ENCODE measurements at places on chromosomes 11 and 22.

DNA sequence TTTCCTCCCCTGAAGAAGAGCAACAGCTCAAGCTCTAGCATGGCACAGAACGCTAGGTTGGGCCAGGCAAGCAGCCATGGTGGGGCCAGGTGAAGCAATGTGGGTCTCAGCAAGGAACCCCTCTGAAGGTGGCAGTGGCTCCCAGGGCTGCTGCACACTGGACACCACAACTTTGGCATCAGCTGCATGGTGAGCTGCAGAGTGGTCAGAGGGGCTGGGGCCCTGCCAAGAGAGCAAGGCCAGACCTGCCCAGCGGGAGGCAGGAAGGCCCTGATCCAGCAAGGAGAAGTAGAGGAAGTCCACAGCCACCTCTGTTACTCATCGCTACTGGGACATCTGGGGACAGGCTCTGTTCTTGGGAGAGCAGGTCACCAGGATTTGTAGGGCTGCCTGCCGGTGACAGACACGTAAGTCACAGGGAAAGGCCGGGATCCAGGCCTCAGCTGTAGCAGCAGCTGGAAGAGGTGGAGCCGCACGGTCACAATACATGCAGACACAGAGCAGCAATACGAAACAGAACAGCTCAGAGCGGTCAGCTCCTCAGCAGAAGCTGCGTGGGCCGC is 12.4 kb downstream of the CYB561A3 start:
- DNase-seq = no peak

DNA sequence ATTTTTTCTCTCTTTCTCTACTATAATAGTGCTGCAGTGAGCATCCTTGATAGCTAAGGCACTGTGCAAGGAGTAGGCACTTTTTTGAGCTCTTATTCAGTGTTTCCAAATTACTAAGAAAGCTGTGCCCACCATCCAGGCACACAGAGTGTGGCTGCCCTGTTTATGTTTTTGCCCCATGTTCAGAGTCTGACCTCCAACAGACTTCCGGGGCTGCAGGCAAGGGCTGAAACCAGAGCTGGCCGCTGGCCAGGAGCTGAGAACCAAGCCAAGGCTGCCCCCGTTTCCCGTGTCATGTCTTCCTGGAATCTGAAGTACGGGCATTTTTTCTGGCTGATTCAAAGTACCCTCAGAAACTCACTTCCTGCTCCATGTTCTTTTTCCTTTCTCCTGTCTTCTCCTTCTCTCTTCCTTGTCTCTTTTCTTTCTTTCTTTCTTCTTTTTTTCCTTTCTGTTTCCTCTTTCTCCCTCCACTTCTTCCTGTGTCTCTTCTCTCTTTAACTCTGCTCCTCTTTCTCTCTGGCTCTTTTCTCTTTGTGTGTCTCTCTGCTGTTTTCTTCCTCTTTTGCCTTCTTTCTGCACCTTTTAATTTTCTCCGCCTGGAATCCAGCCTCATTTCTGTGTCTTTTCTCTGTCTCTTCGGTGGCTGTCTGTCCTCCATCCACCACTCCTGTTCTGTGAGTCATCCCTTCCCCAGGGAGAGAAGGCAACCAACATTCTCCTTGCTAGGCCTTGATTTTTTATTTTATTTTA is 17.0 kb upstream of the KCTD14 start:
- DNase-seq = no peak

GRCh38 chr11:111841370-111842053 is 29.9 kb downstream of the ALG9 start:
- DNase-seq = peak; percentile 67

- no peak for DNase-seq
Observed at GRCh38 chr22:23269441-23270211, 89.3 kb downstream of the BCR start.

GRCh38 chr22:25563761-25564319 is 635 bp upstream of the GRK3 start:
- DNase-seq = peak; percentile 51

GRCh38 chr11:88333862-88334261 is 3.7 kb downstream of the CTSC start:
- DNase-seq = no peak

GRCh38 chr11:96741068-96741467 is 351.3 kb downstream of the JRKL start:
- DNase-seq = no peak

DNA sequence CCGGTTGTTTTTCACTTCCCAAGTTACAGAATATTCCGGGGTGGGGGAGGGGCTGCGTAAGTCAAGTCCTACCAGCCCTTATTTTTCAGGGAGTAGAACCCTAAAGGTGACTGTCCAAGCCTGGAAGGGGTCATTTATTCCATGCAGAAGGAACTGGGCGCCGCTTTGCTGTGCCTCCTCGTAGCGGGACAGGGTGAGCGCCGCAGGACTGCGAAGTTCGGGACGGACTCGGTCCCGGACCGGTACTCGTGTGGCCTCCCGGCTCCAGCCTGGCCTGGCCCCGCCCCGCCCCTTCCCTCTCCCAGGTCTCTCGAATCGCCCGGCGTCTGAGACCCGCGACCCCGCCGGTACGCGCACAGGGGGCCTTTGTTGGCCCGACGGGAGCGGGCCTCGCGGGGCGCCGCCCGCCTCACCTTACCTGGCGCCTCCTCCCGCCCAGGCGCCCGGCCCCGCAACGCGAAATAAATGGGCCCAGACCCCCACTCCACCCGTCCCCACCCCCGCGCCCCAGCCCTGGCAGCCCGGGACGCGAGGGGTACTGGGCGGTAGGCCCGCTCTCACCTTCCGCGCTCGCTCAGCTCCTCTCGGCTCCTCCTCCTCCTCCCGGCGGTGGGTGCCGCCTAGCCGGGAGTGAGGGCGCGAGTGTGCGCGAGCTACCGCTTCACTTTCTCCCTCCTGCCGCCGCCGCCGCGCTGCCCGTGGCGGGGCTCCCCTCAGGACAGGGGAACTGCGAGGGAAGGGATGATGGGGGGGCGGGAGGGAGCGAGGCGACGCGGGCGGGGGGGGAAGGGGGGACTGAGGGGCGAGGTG is 698 bp downstream of the PAK1 start:
- DNase-seq = peak; percentile 60

GRCh38 chr11:73493956-73494598 is 103.8 kb downstream of the FAM168A start:
- no peak for DNase-seq

DNA sequence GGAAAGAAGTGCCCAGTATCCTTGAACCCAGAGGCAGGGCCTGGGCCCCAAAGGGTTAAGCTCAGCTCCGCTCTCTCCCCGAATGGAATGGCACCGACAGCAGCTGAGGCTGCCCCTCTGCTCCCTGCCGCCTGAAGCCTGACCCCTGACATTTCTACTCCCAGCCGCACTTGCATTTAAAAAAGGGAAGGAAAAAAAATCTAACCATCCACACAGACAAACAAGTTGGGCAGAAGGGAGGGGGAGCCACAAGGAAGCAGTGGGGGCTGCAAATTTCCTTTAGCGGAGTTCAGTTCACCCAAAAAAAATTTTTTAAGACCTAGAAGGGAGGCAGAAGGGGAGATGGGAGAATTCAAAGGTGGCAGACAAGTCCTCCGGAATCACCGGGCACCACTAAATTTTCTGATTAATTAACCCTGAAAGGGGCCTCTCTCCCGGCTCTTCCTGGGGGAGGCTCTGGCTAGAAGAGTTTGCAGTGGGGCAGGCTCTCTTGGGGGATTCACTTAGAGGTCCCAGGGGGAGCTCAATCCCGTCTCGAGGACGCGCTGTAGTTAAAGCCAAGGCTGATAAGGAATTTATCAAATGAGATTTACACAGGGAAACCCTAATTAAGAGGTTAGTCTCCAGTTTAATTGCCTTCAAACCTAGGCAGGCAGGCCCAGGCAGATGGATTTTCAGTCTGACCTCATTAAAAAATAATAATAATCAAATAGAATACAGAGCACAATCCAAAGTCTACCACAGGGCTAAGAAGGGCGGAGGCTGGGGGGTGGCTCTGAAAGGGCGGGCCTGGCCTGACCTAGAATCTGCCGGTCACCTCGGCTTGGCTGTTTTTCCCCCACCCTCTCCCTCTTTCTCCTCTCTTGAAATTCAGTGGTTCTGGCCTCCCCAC is 25.6 kb downstream of the MN1 start:
- DNase-seq = no peak
